AG09319 (cell line): ENCODE measurements at places on chromosomes 3 and 15.

DNA sequence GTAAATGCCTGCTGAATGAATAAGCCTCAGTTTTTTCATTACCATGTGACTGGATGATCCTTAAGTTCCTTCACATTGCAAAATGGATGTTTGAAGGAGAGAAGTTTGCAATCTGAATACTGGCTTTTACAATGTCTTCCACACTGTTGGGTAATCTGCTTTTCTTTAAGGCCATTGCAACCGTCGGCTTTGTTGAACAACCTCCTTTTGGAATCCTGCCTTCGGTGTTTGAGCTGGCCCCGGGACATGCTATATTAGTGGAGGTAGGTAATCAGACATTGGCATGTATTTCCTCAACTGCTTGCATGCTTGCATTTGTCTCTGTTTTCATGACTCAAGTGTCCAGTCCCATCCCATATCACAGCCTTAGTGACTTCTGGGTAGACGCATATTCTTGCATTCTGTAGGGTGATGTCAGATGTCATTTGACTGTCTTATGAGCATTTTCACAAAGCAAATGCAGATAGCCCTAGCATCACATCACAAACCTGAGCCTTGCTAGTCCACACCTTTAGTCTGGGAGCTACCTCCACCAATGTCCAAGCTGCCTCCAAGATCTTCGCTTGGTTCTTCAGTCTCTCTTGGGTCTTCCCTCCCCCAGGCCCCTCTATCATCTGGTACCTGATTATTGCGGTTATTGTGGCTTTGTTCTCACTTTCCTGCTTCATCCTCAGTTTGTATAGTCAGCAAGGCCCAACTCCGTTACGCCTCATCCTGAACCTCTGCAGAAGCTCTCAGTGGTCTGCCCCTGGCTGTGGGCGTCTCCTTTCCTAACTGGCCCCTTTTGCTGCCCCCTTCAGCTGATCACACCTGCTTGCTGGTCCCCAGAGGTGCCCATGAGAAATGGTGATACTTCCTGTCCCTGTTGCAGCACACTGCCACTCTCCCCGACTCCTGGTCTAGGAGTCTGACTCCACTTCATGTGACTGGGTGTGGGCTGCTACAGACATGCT lies 48.5 kb downstream of the ACAA1 start:
- DNase-seq: no peak

DNA sequence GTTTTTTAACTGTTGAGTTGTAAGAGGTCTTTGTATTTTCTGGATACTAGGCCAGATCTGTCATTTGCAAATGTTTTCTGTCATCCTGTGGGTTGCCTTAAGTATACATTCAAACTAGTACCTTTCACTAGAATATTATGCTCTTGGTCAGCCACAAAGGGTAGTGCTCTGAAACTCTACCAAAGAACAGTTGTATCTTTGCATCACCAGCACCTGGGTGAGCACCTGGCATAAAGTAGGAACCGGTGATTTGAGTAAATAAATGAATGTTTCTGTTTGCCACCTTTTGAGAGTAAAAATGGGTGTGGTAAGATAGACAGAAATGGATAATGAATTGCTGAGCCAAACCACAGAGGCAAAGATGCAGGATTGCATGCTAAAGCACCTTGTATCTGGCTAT lies 98.7 kb downstream of the SLCO3A1 start:
- no peak for DNase-seq

DNA sequence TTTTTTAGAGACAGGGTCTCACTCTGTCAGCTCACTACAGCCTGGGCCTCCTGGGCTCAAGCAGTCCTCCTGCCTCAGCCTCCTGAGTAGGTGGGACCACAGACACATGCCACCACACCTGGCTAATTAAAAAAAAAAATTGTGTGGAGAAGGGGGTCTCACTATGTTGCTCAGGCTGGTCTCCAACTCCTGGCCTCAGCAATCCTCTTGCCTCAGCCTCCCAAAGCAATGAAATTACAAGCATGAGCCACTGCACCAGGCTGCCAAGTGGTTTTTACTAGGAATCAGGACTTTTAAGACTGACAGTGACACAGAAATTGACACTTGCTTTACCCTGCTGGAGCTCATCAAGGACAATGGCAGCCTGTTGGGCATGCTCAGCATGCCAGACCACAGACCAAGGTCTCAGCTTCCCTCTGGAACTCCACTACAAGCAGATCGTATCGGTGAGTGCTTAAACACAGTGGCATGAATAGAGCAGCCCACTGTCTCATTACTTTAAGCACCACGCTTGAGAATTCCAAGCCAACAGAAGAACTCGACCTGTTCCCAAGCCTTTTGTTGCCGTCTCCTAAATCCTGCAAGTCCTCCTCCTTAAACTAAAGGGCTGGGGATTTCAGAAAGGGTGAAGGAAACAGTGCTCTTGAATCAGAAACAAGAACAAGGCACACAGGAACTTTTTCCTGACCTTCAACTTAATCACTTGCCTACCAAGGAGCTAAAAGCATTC lies 41.4 kb downstream of the EOMES start:
- DNase-seq: no peak

DNA sequence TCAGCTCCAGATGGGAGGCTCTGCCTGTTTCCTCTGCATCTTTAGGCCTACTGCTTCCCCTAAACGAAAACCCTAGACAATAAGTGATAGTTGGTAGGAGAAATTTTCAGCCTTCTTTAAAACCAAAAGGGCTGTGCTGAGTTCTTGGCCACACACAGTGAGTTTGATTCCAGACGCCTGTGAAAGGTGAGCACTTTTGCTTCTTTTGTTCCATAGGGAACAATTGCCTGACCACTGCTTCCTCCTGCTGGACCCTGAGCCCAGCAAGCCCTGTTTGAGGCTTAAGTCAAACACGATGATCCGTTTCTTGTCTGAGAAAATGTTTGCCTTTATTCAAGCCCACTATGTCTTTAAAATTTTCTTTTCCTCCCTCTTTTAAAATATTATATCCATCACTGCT lies 493.9 kb downstream of the ZIC1 start:
- DNase-seq: no peak

DNA sequence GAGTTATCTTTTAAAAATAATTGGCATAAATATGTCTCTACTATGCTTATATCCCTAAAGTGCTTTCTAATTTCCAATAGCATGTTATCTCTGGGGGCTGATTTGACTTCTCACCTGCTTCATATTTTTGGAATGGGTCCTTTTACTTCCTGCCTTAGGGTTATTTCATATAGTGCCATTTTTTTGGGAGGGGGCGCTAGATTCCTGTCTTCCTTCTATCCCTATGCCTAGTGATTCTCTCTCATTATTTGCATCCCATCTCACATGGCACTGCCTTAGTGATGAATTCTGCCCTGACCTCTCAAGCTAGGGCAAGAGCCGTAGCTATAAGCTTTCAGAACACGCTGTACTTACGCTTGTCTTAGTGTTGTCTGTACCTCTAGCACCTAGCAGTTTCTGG lies 150.3 kb upstream of the SLITRK3 start:
- no peak for DNase-seq

DNA sequence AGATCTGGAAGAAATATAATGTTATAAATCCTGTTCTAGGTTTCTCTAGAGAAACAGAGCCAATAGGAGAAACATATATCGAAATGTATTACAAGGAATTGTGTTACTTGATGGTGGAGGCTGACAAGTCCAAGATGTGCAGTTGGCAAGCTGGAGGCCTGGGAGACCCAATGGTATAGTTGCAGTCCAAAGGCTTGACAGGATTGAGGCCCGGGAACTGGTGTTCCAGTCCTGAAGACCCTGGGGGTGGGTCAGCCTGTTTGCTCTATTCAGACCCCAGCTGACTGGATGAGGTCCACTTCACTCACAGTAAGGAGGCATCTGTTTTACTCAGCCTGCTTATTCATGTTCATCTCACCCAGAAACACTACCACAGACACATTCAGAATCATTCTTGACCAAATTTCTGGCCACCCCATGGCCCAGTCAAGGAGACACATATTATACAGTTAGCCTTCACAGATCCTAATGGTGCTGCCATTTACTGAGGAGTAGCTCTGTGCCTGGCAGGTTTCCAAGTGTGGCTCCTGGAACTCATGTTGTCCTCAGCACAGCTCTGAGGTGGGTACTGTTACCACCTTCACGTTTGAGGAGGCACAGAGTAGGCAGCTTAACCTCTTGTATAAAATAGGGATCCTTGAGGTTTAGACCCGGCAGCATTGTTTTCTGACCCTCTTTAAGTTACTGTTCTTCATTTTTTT lies 3.7 kb downstream of the TRAK1 start:
- no peak for DNase-seq

GRCh38 chr3:58683466-58683865 lies 16.9 kb upstream of the FAM3D start:
- DNase-seq: no peak

GRCh38 chr3:138336454-138336999 lies 6.9 kb upstream of the NME9 start:
- DNase-seq: no peak

DNA sequence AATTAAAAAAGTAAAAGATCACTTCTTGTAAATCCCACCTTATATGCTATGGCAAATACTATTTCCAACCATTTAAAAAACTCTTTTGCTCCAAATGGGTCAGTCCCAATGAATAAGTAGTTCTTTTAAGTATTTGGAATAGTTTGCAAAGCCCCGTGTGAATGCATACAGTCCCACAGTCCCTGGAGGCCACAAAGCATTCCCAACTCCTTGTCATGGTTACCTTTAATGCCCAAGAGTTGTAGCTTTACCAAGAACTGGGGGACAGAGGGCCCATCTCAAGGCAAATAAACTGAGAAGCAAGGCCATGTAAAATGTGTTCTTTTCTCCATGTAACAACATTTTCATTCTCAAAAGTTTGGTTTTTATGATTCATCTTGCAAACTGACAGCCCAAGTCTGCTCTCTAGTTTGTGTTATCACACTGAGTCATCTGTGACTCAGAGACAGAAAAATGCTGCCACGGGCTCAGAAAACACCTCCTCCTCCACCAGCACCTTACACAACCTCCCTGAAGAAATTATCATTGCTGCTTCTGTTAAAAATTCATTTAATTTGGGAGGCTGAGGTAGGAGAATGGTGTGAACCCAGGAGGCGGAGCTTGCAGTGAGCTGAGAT lies 336.2 kb downstream of the ERC2 start:
- DNase-seq: peak; percentile 66

GRCh38 chr15:96889734-96890480 lies 559.4 kb downstream of the NR2F2 start:
- DNase-seq: no peak

DNA sequence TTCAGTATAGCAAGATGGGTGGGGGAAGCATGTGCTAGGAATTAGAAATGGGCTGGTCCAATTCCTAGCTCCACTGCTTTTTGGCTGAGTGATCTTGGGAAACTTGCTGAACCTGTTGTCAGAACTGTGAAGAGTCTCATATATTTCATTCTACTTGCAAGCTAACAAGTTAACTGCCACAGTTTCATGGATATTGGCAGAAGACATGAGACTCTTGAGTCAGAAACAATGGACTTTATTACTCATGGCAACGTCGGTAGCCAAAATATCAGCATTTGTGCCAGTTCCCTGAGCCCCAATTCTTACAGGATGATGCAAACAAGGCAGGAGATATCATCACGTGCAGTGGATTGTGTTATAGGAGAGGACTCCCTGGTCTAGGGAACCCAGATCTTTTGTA lies 26.6 kb upstream of the PLAAT1 start:
- no peak for DNase-seq

- DNase-seq: peak; percentile 43
Measured at GRCh38 chr3:187101184-187102072, 37.9 kb downstream of the RPL39L start.

DNA sequence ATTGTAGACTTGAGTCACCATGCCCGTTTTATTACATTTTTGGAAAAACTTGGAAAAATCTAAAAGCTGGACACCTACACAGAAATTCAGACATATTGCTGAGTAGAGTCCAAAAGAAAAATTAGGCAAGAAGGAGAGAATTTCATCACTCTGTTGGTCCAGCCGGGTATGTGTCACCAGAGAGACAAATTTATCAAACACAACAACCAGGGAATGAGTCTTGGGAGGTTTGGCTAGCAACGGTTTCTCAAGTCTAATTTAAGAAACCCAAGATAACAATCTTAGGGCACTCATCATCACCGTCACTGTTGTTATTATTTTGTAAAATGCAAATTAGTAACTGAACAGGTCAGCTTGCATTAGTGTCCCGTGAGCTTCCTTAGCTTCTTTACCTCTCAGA lies 197.5 kb upstream of the C2CD4B start:
- DNase-seq: no peak

DNA sequence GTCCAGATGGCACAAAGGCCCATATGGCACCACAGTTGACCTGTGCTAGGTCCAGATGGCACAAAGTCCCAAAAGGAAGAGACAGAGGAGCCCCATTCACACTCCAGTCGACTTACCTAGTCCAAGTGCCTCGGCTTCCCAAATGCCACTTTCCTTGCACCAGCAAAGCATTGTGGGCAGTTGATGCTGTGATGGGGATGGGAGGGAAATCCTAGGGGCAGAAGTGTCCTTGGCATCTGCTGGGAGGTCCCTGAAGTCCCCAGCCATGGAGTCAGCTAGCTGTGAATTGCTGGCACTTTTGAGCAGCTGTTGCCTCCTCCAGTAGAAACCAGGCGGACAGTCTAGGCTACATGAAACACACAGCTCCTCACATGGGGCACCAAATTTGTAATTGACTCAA lies 60.3 kb upstream of the SIAH2 start:
- no peak for DNase-seq

DNA sequence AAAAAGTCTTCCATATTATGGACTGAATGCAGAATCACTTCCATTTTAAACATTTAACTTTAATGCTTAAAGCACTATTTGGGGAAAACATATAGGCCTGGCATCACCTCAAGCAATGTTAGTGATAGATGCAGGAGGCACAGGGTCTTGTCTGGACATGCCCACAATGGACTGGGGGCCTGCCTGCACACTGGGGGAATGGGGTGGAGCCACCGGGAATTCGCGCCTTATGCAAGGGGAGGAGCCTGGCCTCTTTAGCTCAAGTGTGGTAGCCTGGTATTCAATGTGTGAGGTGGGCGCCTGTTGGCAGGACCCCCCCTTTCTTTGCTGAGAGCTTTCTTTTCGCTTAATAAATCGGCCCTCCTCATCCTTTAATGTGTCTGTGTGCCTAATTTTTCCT lies 29.9 kb downstream of the ACKR4 start:
- no peak for DNase-seq

DNA sequence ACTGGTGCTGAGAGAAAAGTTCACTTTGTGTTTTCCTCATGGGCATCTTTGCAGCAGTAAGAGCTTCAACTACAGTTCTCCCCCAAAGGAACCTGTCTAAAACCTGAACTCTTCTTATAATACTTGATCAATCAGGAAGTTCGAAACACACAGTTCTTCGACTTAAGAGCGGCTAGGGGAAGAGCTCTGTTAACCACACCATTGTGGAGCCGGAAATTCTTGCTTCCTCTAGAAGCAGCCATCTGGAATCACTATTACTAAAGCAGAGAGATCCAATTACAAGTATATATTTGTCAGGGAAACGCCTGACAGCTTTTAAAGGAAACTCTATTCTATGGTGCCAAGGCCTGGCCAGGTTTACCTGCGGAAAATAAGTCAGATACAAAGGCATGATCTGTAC lies 337.3 kb upstream of the CBLB start:
- DNase-seq: peak; percentile 8

- no peak for DNase-seq
Measured at GRCh38 chr3:52126036-52126435, 28.2 kb downstream of the POC1A start.
